ENCODE measurements at places on chromosomes 7 and 10.

- no peak for ATAC-seq
Observed at GRCh38 chr10:1195828-1196227, 139.6 kb downstream of the WDR37 start.

DNA sequence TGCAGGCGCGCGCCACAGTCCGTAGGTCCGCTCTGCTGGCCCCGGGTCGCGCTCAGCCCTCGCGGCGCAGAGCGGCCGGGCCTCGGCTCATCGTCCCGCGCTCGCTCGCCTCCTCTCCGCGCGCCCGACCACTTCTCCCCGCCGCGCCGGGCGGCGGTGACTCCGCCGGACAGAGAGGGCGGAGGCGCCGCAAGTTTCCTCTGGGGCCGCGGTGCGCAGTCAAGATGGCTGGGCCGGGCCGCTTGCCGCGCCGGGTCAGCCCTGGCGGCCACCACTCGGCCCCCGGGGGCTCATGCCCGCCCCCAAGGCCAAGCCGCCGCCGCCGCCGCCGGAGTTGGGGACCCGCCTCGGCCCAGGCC, 441 bp downstream of the FZD8 start:
- ATAC-seq = peak; percentile 8

DNA sequence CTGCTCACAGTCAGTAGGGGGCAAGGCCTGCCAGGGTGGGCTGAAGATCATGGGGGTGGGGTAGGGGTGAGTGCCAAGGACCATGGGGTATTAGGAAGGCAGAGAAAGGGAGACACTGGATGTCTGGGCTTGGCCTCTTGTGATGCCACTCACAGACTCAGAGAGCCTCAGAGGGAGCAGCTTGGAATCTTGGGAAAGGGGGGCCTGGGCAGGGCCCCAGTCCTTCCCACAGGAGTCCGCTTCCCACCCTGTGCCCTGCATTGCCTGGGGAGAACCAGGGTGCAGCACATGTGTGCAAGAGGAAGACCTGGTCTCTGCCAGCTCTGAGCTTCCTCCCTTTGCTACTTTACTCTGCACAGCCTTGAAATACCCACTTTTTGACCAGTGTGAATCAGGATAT, 4.3 kb downstream of the ADCY1 start:
- ATAC-seq = no peak

GRCh38 chr7:45712057-45712689, 138.0 kb downstream of the ADCY1 start:
- no peak for ATAC-seq

DNA sequence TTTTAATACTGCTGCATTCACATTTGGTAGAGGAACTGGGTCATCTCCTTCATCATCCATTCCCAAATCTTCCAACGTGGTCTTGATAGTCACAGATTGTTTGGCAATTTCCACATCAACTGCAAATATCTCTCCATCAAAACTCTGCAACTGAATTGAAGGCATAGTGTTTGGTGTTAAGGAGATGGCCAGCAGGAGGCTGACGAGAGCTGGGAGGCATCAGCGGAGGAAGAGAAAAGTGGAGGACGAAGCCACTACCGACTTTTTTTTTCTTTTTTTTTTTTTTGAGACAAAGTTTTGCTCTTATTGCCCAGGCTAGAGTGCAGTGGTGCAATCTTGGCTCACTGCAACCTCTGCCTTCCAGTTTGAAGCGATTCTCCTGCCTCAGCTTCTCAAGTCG, 205.0 kb upstream of the KCTD7 start:
- ATAC-seq = no peak

GRCh38 chr7:5334671-5335070, 51.9 kb downstream of the SLC29A4 start:
- no peak for ATAC-seq

- no peak for ATAC-seq
Observed at GRCh38 chr10:72904806-72905205, 11.3 kb downstream of the OIT3 start.

DNA sequence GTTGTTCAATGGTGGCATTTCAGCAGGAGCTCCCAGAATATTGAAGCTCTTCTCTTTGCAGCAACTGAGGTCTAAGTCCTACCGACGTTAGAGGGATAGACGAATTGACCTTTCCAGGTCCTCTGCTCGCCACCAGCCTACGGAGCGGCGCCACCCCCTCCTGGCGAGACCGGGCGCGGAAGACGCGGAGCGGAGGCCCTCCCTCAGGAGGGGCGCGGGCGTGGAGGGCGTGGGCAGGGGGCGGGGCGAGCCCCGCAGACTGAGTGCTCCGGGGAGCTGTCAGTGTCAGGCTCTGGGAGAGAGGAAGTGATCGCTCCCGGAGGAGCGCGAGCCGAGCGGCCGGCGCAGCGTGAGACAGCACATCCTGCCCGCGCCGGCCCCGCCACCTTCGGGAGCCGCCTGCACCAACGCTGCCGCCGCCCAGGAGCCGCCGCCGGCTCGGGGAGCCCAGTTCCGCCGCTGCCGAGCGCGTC, at the start of gene DYNC1I1:
Gene DYNC1I1 (plus strand): TSS at position 257 of the 473 bp plus-strand sequence. CDS start 32,176 bp downstream, outside the sequence.
- peak; percentile 47 for ATAC-seq

DNA sequence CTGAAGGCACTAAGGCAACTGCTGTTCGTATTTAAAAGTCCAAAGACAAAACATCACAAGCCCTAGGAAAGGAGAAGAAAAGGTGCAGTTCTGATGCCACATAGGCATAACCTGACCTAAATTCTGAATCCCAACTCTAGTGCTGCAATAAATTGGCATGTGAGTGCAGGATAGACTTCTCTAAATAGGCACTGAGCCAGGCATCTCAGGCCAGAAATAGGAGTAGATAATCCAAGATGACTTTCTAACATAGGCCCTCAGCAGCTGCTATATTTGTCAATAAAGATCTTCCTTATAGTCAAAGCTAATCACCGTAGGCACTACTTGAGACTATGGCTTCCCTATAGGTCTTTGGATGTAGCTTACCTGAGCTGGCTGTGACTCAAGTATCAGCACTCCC, 1163.8 kb downstream of the SORCS1 start:
- ATAC-seq = no peak

DNA sequence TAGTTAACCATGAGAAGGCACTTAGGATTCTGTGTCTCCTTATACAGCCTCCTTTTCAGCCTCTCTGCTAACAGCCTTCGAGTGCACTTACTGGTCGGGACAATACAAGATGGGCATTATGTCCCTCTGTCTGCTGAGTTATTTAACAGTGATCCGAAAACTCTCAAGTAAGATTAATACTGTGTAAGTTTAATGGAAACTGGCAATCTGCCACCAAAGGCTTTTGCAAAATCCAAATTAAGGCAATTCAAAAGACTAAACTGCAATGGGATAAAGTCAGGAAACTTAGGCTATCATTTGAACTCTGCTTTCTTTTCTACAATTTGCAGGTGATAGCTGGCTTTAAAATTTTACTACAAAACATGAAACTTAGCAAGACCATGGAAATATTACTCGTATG, 477.8 kb downstream of the TFEC start:
- no peak for ATAC-seq

GRCh38 chr7:44608916-44609648, 2.7 kb downstream of the OGDH start:
- ATAC-seq = no peak

- ATAC-seq = no peak
Observed at GRCh38 chr10:91976317-91977051, 52.9 kb downstream of the BTAF1 start.

GRCh38 chr7:100208911-100209408, 10.8 kb upstream of the PVRIG start:
- peak; percentile 92 for ATAC-seq

DNA sequence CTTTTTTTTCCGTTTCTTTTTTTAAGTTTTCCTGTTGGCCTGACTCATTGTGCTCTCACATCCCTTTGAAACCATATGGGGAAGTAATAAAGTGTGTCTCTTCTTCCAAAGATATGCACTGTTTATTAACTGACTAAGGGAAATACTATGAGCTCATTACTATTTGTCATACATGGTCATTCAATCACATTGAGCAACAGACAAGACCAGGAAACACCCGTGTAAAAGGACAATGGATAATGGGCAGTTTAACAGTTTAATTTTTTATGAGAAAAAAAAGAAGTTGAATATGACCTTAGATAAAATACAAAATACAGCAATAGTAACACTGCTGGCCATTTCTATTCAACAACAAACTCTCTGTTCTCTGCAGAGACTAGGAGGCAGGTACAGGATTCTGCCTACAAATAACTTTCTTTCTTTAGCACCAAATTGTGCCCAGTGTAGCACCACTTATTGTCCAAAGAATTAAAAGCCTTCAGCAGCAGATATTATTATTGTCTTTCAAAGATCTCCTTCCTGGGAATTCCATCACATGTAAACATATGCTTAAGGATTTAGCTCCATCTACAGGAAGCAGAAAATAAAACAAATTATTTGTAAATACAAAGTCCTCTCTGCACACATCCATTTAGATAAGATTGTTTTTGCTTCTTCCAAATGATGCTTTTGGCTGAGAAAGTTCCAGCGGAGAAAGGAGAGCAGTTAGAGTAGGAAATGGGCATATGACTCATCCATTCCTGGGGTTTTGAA, 55.0 kb upstream of the AKR1E2 start:
- no peak for ATAC-seq

DNA sequence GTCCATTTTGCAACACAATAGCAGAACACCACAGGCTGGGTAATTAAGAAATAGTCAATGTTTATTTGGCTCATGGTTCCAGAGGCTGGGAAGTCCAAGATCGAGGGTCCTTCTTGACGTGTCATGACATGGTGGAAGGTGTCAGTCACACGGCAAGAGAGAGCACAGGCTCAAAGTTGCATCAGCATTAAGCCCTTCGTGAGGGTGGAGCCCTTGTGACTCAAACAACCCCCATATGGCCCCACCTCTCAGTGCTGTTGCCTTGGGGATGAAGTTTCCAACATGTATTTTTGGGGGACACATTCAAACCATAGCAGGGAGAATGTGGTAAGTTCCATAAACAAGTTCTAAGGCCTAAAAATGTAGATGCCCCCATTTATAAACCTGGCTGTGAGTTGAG, 24.6 kb upstream of the GTPBP4 start:
- ATAC-seq = no peak

- ATAC-seq = peak; percentile 66
Observed at GRCh38 chr7:43637114-43637806, 54.4 kb downstream of the STK17A start.

DNA sequence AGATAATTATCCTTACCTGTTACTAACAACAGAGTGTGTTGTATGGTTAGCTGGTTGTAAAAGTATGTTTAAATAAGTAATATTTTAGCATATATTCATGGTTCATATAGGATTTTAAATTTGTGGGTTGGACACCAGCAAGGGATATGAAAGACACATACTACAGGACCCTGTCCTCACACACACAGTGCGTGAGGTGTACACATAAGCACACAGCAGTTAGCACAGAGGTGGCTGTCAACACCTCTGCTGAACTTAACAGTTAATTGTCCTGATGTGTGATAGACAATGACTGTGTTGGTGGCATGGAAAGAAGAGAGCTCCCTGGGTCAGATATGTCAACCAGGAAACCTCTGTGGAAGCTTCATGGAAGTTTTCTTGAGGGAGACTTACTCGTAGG, 23.3 kb upstream of the NUP42 start:
- no peak for ATAC-seq

DNA sequence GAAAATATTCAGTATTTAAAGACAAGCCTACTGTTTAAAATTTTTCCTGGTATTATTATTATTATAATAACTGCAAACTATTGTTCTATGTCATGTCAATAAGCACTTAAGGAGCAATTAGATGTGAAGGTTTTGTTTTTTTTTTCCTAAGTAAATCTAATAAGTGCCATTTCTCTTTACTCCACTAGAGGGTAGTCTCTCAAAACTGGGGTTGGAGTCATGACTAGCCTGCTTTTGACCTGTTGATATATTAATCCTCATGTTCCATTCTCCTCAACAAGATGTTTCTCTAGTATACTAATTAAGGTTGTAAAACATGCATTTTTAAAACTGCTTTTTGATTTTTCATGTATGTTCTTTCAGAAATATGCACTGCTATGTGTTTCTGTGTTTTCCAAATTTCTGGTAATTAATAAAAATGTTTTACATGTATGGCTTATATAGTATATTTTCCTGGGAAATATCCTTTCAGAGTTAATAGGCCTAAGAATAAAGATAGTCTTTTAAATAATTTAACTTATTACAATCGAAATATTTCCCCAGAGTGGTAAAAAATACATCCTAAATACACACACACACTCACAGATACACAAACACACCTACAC, 1.0 kb upstream of the LRRN3 start:
- no peak for ATAC-seq

DNA sequence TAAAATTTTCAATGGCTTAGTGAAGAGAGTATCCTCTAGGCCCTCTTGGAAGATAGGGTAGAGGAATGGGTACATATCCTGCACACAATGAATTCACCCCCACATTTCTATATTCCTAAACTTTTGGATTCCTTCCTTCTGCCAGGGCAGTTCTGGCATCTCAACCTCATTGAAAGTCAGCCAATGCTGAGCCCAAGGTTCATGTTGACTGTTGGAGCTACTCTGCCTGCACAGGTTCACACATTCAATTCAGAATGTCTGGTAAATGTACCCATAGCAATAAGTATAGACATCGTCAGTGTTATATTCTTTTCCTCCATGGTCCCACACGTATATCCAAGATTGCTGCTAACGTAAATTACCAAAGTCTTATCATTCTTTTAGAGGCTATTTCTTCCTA, 48.9 kb upstream of the STARD3NL start:
- no peak for ATAC-seq

- no peak for ATAC-seq
Observed at GRCh38 chr10:52769966-52770365, 2.6 kb downstream of the MBL2 start.

GRCh38 chr7:68414631-68415425, 1183.4 kb upstream of the AUTS2 start:
- ATAC-seq = no peak

DNA sequence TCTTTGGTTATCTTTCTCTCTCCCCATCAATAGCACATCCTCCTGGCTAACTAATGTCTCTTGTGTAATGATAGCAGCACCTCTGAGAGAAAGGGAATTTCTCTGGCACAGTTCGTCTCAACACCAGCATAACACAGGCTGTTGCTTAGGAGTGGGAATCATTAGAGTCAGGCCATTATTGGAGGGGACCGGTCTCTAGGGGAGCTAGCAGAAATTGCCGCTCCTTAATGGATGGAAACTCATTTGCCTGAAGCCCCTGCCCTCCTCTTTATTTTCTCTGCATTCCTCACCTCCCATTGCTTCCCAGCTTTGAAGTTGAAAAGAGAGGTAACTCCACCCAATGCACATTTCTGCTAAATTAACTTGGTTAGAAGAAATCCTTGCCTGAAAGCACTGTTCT, 11.9 kb downstream of the LRRC4 start:
- ATAC-seq = no peak
